ENCODE measurements at places on chromosomes 6 and 20. TPM values are rescaled to one million over a fixed set of nuclear protein-coding genes. Genes with fewer than 3 reads are reported as not detected.

The TP53INP2 gene
- 117 TPM for total RNA-seq

GRCh38 chr6:110282412-110282811 lies 75.7 kb downstream of the METTL24 start:
- no peak for DNase-seq

DNA sequence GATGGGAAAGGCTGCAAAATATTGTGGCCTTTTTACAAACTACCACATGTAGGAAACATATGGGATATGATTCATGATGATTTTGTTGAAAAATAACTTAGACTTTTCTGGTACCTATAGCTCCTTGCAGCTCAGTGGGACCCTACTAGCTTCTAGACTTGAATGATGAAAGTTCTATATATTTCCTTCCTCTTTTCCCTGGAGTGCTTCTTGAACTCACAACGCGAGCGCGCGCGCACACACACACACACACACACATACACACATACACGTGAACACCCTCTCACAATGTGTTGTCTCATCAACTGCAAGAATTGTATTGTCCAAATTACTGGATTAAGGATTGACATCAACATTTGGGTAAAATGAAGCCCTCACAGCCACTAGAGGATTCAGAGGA lies 61.9 kb downstream of the TOX2 start:
- DNase-seq, result no peak

DNA sequence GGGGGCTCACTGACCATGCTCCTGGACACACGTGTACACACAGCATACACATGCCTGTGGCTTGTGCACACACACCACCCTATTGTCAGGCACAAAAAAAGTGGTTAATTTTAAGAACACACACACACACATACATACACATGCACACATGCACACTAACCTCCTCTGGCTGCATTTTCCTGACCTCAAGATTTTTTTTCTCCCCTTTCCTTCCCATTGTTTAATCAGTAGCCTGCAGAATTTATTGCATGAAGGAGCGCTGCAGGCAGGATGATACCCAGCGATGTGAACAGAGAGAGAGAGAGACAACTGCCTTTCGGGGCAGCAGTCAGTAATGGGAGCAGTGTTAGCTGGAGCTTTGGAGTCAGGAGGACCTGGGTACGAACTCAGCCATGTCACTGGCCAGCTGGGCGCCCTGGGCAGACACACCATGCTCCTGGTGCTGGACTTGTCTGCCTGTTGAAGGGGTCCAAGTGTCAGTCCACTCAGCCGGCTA lies 990 bp upstream of the TRAF3IP2 start:
- no peak for DNase-seq

DNA sequence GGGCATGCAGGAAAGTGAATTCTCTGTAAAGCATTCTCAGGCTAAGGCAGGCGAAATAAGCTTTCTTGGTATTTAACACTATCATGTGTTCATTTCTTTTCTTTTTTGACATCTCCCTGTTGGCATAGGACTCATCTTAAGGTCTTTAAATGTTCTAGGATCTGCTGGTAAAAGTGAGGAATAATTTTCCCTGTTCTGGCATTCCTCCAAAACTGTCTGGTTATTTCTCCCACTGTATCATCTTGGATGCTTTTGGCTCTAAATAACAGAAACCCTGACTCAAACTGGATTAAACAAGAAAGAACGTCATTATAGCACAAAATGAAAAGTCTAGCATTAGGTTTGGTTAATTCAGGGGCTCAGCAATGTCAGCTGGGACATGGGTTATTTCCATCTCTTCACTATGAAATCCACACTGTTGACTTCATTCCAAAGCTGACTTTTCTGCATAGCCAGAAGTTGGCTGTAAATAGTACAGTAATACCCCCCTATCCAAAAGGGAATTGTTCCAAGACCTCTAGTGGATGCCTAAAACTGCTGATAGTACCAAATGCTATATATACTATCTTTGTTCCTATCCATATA lies 37.9 kb upstream of the SNAP25 start:
- DNase-seq, result no peak

GRCh38 chr20:46150943-46151342 lies 32.8 kb downstream of the CD40 start:
- no peak for DNase-seq

GRCh38 chr6:12090714-12091113 lies 78.6 kb downstream of the HIVEP1 start:
- DNase-seq, result no peak

DNA sequence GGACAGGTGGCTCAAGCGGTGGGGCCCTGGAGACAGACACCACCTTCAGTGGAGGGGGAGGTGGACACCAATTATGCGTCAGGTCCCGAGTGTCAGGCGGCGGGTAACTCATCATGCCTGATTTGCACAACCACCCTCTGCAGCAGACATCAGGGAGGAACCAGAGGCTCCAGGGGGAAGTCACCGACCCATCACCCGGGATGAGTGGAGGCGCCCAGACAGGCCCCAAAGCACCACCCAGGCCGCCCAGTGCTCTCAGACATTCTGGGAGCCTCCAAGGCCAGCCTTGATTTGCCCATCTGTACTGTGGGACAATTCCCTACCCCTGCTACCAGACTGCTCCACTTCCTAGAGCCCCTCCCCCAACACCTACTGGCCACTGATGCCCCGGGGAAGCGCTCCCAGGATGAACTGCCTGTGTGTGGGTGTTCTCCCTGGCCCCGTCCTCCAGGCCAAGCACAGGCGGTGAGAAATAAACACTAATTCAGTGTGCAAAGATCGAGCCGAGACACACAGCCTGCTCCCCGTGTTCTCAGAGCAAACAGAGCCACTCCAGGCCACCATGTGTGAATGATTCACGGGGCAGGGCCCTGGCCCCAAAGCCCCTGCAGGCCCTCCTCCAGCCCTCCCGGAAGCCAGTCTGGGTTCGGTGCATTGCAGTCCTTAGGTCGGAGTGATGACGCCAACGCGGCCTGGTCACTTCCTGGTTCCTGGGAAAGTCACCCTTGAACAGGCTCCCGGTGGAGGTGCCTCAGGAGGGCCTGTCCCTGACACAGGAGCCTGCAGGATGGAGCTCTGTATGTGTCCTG lies 107.2 kb downstream of the ASXL1 start:
- peak; percentile 84 for DNase-seq

DNA sequence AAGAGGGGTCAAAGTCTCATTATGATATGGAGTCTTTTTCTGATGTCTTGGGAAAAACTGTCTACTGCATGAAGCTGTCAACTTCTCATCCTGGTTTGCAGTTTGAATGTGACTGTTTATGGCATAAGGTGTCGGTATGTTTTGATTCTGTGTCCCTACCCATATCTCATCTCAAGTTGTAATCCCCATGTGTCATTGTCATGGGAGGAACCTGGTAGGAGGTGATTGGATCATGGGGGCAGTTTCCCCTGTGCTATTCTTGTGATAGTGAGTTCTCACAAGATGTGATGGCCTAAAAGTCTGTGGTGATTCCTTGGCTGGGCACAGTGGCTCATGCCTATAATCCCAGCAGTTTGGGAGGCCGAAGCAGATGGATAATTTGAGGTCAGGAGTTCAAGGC lies 47.6 kb downstream of the MRAP2 start:
- no peak for DNase-seq

- no peak for DNase-seq
Measured at GRCh38 chr20:9744551-9744950, 94.3 kb downstream of the PAK5 start.

GRCh38 chr6:37020381-37020780 lies 14.9 kb downstream of the FGD2 start:
- no peak for DNase-seq

DNA sequence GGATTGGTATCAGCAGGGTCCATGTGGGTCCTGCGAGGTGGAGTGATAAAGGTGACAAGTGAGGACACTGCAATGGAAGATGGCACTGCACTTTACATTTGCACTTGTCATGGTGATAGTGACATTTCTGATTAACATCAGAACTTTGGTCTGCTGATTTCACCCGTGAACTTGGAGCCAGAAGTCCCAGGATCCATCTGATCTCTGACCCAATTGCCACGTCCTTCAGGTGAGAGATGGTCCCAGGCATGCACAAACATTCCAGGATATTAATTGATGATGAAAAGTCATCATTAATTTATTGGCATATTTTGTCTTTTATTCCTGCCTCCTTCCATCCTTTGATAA lies 9.8 kb upstream of the GHRH start:
- no peak for DNase-seq

DNA sequence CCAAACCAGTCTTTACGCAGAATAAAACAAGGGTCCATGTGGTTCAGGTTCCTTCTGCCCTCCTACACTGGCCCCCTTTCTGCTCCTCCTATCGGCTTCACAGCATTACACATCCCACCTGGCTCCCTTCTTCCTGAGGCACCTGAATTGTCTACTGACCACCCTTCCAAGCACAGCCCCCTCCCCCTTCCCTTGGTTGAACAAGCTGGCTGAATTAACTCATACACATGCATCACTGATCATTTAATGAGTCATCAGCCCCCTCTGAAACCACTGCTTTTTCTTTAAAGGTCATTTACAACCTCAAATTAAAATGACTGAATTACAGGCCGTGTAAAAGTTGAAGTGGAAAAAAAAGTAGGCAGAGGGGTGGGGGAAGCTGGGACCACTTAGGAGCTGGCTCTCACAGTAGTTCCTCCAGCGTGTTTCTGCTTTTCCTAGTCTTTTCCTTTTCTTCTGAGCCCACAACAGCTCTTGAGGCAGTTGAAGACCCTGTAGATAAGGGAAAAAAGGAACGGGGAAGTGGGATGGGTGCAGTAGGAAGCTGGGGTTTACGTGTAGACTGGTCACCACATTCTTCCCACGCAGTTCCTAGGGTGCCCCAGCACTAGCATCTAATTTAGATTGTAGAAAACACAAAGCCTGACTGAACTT lies 67.6 kb downstream of the FYN start:
- no peak for DNase-seq

DNA sequence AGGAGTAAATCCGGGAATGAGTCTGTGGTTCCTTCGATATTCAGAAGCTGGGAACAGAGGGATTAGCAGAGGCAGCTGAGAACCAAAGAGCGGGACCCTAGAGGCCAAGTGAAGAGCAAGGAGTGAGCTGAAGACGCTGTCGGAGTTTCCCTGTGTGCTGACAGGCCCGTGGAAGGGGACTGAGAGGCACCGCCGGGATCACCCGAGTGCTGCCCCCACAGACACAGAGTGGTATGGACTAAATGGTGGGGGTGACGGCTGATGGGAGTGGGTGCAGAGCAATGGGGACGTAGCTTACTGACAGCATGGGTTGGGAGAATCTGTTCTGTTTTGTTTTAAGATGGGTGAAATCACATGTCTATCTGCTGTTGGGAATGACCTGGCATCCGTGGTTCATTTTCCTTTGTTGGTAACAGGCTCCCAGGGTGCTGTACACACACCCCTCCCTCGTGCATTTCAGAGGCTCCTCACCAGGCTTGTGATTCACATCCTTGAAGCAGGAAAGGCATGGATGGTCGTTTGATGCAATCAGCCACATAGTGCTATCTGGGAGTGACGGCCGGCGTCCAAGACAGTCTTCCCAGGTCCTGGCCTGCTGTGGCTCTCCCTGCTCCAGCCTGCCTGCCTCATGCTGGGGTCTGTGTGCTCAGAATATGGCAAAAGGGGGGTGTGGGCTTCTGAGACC lies 97.4 kb downstream of the THBS2 start:
- no peak for DNase-seq
